ENCODE measurements at places on chromosomes 12 and 14.

GRCh38 chr12:56836317-56836716 is 73.2 kb downstream of the HSD17B6 start:
- DNase-seq, result no peak

DNA sequence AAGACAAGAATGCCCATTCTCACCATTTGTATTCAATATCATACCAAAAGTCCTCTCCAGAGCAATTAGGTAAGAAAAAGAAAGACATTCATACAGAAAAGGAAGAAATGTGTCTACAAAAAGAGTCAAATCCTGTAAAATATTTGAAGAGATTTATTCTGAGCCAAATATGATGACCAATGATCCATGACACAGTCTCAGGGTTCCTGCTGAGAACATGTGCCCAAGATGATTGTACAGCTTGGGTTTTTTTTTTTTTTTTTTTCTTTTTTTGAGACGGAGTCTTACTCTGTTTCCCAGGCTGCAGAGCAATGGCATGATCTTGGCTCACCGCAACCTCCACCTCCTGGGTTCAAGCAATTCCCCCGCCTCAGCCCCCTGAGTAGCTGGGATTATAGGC is 296.2 kb downstream of the C12orf75 start:
- no peak for DNase-seq

DNA sequence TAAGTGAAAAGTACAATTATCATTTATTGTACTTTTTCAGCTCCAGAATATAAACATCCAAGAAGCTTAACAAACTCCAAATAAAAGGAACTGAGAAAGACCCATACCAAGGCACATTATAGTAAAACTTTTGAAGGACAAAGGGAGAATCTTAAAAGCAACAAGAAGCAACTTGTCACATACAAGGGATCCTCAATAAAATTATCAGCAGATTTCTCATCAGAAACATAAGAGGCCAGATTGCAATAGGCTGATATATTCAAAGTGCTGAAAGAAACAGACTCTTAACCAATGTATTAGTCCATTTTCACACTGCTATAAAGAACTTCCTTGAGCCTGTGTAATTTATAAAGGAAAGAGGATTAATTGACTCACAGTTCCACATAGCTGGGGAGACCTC is 48.3 kb downstream of the TTC7B start:
- DNase-seq, result no peak

- no peak for DNase-seq
These were observed 27.6 kb downstream of the WASHC3 start for GRCh38 chr12:102033991-102034745.

- DNase-seq, result no peak
These were observed 249.3 kb upstream of the AVPR1A start for GRCh38 chr12:63400318-63400717.

DNA sequence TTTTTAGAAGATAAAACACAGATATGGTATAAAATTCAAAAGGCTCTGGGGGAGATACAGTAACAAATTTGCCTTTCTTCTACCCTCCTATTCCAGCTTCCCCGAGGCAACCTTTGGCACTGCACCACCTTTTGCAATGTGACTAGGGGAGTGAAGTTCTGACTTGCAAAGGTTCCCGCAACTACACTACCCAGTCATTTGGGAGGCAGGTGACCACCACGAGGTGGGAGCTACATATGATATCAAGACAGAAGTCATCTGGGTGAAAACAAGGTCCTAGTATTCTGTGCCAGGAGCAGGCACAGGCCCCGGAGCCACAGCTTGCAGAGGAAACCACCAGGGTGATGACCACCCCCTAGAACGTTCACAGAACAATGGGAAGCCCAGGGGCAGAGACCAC is 141.5 kb downstream of the TTC7B start:
- no peak for DNase-seq

DNA sequence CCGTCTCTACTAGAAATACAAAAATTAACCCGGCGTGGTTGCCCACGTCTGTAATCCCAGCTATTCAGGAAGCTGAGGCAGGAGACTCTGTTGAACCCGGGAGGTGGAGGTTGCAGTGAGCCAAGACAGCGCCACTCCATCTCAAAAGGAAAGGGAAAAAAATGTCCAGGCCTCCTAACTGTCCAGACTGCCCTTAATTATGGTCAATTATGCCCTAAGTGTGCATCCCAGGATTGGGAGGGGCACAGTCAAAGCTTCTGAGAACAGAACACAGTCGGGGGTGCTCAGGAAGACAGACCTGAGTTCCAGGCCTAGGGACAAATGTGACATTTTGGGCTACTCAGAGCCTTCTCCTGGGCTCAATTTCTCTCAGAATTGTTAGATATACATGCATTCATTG is 31.8 kb upstream of the SMUG1 start:
- DNase-seq, result no peak

- no peak for DNase-seq
These were observed 21.2 kb upstream of the AKAP5 start for GRCh38 chr14:64444140-64444539.

DNA sequence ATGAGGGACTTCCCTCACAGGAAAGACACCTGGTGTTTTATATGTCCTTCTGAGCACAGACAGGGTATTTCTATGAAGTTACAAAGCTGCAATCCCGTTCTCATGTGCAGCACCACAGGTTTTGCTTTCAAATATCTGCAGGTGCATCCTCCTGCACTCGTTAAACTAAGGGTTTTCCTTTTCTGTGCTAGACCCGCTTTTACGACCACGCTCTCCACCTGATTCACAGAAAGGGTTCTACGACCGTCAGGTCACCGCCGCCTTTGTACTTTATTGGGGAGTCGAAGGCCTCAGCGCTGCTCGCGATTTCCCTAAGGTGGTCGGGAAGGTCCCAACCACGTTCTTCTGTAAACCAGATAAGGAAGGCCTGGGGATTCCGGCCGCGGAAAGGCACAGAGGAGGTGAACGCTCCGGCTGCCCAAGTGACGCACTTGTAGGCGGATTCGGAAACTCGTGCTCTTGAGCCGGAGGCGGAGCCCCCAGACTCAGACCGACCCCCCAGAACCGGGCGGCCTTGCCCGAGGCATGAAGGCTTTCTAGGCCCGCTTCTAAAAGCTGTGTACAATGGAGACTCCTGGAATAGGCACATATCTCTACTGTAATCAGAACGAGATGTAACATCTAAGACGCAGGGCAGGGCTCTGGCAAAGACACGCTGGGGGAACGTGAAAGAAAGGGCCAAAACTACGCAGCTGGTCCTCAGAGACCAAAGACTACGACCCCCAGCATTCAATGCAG is 995 bp upstream of the HSP90B1 start:
- DNase-seq, result peak; percentile 72

DNA sequence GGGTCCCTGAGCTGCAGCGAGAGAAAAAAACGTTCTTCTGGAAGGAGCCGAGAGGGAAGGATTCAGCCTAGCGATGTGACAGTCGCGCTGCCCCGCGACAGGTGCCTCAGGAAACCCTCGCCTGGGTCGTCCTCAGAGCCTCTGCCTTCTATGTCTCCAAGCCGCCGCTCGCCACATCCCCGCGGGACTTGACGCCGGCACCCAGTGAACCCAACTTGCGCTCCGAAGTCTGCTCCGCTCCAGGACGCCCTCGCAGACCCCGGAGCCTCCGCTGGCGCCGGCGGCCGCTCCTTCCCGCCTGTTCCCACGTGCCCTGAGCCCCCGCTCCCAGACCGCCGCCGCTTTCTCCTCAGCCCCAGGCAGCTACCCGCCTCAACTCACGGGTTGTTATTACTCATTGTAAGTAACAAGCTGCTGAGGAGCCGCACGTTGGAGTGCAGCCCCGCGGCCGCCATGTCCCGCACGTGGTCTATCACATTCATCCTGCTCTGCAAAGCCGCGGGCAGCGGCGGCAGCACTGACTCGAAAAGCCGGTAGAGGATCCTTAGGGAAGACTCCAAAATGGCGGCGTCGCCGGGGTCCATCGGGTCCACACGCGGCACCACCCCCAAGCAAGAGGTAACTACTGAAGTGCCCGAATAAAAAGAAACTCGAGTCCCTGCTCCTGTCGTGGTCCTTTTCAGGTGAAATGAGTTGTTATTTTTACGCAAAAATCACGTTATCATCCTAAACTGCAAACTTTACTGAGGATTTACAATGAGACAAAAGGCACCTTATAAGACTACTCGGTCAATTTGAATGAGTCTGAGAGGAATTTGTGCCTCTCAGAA is at the start of gene ANAPC7:
Gene ANAPC7 (minus strand): TSS at position 563 of the 830 bp plus-strand sequence. CDS start 81 bp downstream, at position 482.
- peak; percentile 92 for DNase-seq

DNA sequence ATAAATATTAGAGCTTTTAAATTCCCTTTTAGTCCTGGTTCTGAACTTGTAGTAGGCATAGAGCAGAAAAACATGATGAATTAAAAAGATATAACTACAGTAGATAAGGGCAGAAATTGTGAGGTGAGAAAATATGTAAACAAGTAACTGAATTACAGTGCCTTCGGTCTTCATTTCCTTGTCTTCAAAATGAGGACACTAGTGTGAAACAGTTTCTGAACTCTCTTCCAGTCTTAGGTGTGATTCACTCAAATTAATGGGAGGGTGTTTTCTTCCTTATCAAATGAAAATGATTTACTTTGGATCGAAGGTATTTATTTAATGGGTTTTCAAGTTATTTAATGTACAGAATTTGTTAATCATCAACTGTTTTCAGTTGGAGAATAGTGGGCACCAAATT is 1.5 kb downstream of the FGD4 start:
- DNase-seq, result no peak

GRCh38 chr12:61694214-61694613 is 566.0 kb upstream of the USP15 start:
- no peak for DNase-seq

DNA sequence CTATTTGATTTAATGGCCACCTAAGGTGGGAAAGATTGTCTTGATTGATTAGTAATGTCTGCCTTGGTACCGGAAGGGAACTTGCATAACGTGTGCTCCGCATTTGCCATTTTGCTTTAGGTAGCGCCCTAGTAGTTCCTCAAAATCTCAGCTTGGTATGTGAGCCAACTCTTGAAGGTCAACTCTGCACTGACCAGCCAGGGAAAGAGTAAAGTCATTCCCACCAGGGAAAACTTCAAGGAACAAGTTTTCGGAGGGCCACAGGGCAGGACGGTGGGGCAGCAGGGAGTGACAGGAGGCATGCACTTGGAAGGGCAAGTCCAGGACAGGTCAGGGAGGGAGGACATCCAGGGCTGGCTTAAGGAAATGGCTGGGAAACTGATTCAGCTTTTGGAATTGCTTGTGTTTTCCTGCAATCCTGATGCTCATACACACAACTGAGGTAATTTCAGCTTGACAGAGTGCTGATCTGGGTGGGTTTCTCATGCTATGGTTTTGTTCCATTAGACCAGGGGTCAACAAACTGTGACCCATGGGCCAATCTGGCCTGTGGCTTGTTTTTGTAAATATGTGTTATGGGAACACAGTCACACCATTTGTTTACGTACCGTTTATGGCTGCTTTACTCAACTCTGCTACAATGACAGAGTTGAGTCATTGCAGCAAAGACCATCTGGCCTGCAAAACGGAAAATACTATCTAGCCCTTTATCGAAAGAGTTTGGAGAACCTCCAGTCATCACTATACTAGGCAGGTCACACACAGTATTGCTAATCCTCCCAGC is 184.5 kb downstream of the RBM19 start:
- no peak for DNase-seq

DNA sequence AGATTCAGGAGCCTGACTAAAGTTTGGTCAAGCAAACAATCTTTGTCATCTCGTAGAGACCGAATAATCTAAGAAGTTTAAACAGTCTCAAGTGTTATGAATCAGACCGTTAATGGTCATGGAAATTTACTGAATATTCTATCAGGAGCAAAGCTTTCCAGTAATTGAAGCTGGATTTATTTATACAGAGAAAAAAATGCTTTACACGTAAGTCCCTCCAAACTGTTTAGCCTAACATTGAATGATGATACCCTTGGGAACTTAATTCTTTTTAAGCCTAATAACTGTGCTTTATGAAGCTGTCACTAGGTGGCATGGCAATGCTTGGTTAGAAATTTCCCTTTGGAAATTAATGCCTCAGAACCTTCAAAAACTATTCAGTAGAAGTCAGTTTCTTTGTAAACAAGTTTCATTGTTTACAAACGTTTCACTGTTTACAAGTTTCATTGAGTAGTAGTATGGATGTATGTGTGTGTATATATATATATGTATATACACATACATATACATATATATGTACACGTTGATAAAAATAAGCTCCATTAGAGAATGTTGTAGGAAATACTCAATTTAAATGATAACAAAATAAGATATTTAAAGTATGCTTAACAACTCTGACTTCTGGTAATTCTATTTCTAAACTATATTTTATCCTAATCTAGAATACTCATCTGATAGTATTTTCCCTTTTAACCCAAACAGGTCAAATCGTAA is 32.1 kb downstream of the DEPDC4 start:
- DNase-seq, result peak; percentile 17

DNA sequence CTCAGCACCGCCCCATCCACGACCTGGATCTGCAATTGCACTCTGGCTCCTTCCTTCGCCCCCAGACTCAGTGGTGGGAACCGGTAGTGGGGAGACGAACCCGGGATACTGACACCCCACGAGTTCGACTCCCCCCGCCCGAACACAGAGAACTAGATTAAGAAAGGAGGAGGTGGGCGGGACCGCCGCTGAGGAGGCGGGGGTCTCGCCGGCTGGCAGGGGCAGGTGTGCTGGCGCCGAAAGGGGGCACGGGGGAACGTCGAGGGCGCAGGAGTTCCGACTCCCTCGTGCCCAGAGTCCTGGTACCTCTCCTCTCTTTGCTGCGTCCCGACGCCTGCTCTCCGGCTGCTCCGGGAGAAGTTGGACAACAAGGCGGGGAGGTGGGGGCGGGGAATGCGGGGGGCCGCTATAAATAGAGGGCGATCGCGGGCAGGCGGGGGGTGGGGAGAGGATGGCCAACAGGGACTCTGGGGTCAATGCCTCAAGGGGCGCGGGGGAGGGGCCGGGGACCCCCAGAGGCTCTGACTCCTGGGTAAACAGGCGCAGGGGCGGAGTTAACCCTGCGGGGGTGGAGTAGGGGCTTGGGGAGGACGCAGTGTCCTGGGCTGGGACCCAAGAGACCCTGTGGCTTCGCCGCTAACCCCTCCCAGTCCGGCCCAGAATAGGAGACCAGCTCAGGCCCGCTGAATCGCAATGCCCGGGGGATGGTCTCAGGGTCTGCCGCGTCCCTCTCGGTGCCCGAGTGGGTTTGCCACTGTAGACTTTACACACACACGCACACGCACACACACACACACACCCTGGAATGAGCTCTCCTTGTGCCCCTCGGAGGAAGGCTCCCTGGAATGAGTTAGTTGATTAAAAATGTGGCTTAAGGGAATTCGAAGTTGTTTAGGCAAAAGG is 761 bp upstream of the NDRG2 start:
- DNase-seq, result peak; percentile 10

- no peak for DNase-seq
These were observed 61.9 kb upstream of the ARHGAP5 start for GRCh38 chr14:32015166-32015565.

All from germinal center (tissue), 1 donor.